Chondrocyte (in vitro differentiated cells): ENCODE measurements at places on chromosomes 5 and 9.

- no peak for DNase-seq
Observed at GRCh38 chr5:120473332-120473731, 9.2 kb downstream of the PRR16 start.

DNA sequence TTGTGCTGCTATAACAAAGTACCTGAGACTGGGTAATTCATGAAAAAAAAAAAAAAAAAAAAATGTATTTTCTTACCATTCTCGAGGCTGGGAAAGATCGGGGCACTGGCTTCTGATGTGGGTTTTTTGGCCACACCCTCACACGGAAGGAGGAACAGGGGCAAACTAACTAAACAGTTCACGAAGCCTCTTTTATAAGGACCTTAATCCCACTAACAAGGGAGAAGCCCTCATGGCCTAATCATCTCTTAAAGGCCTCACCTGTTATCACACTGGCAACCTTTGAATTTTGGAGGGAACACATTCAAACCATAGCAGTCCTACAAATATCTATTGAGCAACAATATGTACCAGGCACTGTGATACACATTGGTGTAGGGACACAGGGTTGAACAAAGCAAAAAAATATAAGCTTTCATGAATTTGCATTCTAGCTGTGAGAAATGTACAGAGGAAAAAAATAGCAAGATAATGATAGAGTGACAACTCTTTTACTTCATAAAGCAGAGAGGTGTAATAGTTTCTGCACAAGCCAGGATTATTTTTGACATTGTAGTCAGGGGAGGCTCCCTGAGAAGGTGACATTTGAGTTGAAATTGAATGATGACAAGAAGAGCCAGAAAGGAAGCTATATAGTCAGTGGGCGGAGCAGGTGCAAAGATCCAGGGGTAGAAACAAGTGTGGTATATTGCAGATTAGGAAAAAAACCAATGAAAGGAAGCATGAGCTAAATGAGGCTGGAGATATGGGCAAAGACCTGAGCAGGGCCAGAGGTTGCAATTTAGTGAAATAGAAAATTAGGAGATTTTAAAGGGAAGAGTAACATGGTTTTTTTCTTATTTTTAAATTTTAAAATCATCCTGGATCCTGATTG lies 68.1 kb upstream of the GRAMD2B start:
- no peak for DNase-seq

DNA sequence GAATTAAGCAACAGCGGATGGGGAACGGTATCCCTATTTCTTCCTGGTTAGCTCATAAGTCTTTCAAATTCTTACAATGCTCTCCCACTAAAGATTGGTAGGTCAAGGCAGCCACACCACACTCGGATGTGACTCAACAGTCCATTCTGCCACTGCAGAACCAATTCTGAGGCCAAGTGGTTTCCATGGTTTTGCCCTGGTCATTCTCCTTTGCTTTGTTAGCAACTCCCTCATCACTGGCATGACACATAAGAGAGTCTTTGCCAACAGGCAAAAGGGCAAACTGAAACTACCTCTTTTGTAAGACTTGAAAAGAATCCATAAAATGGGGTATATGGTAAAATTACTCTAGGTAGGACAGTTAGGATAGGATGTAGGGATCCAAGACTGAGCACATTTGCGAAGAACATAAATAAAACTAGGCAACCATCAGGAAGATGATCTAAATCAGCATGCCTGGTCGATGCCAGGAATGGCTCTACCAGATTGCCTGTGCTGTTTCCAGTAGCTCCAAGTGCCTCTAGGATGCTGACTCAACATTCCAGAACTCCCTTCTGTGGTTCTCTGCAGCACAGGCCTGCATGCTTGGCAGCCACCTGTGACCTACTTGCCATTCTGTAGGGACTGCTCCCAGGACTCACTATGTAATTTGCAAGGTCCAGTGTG lies 105.4 kb downstream of the DCP2 start:
- no peak for DNase-seq

- no peak for DNase-seq
Observed at GRCh38 chr5:95923918-95924544, 37.6 kb downstream of the ELL2 start.

- DNase-seq, result no peak
Observed at GRCh38 chr5:135190416-135191083, 156.5 kb upstream of the PITX1 start.

DNA sequence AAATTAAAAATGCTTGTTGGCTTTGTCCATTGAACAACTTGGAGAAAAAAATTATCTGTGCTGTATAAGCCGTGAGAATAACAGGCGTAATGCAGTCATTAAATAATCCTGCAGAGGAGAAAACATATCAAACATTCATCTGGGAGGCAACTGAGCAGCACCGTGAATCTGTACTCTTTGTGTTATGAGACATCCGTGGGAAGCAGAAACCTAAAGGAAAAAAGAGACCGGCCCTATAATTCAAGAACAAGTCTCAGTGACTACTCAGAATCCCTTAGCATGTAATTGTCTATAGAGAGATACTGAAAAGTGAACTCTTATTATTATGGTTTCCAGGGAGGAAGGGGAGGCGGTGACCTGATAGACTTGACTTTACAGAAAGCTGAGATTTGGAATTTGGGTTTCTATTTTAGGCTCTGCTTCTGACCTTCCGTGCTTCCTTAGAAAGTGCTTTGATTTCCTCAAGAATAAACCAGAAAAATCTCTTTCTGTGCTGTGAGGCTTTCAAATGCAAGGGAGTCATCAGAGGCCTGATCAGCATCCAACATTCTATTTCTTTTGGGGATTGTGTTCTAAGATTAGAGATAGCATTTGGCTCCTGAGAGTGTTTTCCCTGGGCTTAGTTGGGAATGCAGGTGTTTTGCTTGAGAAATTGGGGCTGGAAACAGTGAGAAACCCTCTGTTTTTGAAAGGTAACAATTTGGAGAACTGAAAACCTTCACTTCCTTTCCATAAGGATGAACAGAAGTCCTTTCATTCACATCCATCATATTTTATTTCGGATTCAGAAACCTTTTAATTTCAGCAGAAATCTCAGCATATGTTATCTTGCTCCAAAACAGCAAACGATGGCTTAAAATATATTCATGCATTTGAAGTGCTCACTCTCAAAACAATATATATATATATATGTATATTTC lies 296.7 kb downstream of the CSNK1G3 start:
- DNase-seq, result no peak

GRCh38 chr9:35673132-35674024 lies at the start of gene CA9:
CA9 (plus strand) TSS chr9:35673928; CDS start chr9:35673960, 32 bp downstream.
- no peak for DNase-seq

GRCh38 chr5:148923023-148923422 lies 96.6 kb downstream of the ADRB2 start:
- DNase-seq, result no peak

GRCh38 chr5:43412644-43413043 lies 453 bp upstream of the CCL28 start:
- no peak for DNase-seq

GRCh38 chr5:81513982-81514381 lies 120.0 kb upstream of the ACOT12 start:
- DNase-seq, result no peak

GRCh38 chr5:59741599-59741998 lies 151.9 kb downstream of the PDE4D start:
- DNase-seq, result no peak

DNA sequence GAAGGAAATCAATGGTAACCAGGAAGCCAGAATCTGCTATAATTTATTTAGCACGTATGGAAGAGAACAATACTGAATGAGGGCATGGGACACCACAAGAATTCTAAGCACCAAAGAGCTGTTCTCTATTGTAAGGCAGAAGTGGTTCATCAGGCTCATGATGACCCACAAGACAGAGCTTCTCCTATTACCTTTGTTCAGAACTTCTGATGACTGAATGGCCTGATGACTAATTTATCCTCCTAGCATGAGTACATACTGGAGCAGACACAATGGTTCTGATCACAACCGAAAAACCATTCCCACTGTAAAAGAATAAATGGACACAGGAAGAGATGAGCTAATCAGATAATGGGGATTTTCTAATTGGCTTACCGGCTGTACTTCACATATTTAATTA lies 329.8 kb upstream of the PDE4D start:
- no peak for DNase-seq
